ENCODE measurements at places on chromosomes 4 and X.

- DNase-seq = no peak
Measured at GRCh38 chr4:147339100-147339499, 141.8 kb upstream of the EDNRA start.

GRCh38 chr4:2059046-2059725 lies at the start of gene NAT8L:
NAT8L (plus strand) TSS chr4:2059327; CDS start chr4:2059512, 185 bp downstream.
- no peak for DNase-seq

- DNase-seq = no peak
Measured at GRCh38 chr4:101227715-101228114, 119.6 kb downstream of the PPP3CA start.

DNA sequence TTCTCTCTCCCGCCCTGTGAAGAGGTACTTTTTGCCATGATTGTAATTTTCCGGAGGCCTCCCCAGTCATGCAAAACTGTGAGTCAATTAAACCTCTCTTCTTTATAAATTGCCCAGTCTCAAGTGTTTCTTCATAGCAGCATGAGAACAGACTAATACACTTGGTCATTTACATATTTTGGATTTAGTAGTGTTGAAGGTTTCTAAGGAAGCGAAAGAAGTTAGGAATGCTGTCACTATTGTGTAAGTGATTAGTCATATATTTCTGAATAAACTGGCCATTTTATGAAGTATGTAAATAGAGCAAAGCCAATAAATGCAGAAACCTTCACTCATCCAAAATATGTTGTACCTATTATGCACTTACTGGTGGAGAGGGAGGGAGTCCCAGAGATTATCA lies 34.4 kb upstream of the GK2 start:
- DNase-seq = no peak

- no peak for DNase-seq
Measured at GRCh38 chr4:112058433-112058832, 86.8 kb upstream of the FAM241A start.

GRCh38 chr4:145076469-145076855 lies 21.5 kb downstream of the ANAPC10 start:
- no peak for DNase-seq
